Right forelimb (tissue), 1 donor: ENCODE measurements at places on chromosomes 11 and 22.
A peak's percentile ranks its signal among the peaks of the same experiment; 100 is the strongest.

DNA sequence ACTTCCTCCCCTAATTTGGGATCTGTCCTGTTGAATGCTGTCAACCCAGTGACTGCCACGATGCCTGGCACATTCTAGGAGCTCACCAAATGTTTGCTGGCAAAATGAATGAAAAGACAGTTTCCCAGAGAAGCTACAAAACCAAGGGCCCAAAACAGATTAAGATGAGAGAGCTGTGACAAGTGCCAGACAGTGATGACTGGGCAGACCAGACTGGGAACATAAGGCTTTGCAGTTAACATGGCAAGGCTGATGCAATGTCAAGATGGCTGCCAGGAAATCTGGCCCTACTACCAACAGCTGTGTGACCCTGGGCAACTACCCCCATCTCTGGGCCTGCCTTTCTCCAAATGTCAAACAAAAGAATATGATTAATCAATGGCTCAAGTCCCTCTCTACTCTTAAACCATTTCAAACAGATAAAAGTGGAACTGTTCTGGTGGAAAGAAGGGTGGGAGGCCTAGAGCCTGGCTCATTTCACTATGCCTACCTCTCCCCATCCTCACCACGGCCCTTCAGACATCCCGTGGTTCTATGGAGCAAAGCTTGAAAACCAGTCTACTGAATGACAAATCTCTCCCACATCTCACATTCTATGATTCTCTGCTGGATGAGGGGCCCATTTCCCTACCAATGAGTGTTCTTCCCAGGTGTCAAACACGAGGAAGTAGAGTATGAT, 12.8 kb downstream of the AP1B1 start:
- no peak for DNase-seq

DNA sequence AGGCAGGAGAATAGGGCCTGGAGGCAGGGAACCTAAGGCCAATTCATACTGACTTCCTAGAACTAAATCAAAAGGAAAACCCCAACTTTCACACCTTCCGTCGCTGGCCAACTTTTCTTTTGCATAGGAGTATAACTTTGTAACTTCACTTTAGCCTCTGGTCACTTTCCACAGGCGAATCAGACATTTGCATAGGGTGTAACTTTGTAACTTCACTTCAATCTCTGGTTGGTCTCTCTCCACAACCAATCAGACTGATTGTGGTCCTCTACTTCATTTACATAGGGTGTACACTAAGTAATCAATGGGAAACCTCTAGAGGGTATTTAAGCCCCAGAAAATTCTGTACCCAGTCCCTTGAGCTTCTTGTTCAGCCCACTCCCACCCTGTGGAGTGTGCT, 11.5 kb upstream of the TMPRSS4 start:
- no peak for DNase-seq

DNA sequence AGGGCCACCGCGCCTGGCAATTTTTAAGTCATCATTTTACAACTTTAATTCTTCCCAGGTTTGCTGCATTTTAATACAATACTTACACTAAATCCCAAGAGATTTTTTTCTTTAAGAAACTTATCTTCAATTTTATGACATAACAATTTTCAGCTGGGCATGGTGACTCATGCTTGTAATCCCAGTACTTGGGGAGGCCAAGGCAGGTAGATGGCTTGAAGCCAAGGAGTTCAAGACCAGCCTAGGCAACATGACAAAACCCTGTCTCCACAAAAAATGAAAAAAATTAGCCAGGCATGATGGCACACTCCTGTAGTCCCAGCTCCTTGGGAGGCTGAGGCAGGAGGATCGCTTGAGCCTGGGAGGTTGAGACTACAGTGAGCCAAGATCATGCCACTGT, 38.8 kb downstream of the CLDN25 start:
- DNase-seq = no peak

DNA sequence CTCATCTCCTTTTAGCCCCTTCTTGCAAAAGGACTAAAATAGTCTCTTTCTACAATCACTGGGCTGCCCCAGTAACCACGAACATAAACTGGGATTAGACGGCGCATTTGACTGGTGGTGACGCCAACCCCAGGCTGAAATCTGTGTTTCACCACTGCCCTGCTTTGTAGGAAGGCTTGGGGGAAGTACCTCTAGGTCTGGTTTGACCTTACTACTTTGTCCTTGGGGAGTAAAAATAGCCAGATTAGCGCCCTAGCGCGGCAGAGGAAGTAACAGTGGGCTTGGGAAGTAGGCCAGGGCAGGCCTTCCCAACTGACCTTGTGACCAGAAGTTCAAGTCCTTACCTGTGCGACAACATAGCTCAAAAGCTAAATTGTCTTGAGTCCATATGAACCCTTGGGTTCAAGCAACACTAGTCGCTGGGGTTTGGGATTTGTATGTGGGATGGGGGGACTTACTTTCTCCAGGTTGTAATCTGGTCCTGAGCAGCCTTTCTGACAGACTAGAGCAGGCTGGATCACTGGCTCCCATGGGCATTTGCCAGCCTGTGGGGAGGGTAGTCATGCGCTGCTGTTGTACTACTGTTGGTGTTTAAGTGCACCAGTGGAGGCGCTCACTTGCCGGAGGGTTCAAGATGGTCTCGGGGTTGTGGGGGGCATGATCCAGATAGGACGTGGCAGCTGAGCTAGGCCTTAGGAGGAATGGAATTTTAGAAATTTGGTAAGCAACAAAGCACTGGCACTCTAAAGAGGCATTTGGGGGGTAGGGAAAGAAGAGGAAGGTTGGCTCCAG, 953 bp upstream of the PACS1 start:
- DNase-seq = no peak

GRCh38 chr11:26851696-26852095, 129.8 kb upstream of the SLC5A12 start:
- DNase-seq = no peak

DNA sequence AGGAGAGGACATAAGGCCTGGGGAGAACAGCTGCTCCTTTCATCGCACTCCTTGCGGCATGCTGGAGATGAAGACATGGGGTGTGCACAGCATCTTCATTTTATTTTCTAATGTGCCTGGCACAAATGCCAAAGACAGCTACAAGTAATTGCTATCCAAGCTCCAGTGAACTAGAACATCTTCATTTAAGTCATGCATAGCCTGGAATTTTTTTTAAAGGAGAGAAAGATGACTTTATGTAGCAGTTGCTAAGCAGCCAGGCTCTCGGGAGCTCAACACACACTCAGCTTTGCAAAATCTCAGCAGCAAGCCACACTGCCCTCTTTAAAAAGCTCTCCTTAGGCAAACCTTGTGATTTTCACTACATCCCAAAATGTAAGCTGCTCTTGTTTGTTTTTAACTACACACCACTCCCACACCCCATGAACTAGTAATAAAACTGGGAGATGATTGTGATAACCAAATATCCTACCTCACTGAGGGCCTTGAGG, 164.5 kb upstream of the POU2AF2 start:
- no peak for DNase-seq

- no peak for DNase-seq
Observed at GRCh38 chr22:41504397-41504796, 35.5 kb downstream of the ACO2 start.

GRCh38 chr11:2378527-2379210, 1.6 kb downstream of the CD81 start:
- DNase-seq = no peak

- DNase-seq = no peak
Observed at GRCh38 chr11:88414981-88415413, 77.5 kb upstream of the CTSC start.

DNA sequence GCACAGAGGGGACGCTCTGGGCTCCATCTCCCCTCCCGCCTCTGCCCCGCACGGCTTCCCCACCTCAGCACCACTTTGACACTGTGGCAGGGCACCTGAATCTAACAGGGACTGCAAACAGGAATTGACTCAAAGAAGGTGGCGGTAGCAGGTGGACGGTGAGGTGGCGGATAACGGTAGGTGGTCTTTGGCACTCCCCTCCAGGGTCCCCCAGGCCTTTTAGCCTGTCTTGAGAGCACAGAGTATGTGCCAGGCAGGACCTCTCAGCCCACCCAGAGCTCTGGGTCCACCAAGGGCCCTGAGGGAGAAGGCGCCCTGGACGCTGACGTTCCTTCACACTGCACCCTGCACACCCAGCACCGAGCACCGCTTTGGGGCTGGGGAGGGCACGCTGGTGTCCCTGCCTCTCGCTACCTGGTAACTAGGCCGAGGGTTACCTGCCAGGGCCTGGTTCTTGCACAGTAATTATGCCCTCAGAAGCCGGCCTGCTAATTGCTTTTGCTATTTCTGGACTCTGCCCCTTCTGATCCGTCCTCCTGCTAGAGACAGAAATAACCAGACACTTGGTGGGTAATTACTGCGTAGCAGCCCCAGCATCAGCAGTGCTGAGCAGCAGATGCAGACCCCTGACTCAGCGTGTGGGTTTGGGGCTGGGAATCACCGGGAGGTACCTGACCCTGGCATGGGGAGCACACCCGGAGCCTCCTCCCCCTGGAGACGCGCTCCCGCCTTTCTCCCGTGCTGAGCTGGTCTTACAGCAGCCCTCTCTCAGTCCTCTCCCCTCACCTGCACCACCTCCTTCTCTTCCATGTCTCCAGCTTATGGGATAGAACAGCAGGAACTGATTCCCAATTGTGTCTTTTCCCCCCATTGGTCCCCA, 103.3 kb upstream of the B3GAT1 start:
- DNase-seq = peak; percentile 11

DNA sequence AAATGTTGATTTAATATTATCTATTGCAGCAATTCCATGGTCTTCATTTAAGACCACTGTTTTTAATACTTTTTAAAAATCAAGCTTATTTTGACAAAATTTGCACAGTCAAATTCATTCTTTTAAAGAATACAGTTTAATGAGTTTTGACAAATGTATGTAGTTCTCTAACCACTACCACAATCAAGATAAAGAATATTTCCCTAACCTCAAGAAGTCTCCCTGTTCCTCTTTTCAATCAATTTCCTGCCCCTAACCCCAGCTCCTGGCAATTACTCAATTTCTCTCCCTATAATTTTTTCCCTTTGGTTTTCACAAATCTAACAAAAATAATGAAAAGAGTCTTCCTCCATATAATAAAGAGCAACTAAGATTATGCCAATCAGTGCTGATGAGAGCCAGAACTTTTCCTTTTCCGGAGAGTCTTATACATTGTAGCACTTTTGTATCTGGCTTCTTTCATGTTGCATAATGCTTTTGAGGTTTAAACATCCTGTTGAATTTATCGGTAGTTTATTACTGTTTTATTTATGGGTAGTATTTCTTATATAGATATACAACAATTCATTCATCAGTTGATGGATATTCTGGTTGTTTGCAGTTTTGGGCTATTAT, 231.7 kb downstream of the AASDHPPT start:
- DNase-seq = no peak

DNA sequence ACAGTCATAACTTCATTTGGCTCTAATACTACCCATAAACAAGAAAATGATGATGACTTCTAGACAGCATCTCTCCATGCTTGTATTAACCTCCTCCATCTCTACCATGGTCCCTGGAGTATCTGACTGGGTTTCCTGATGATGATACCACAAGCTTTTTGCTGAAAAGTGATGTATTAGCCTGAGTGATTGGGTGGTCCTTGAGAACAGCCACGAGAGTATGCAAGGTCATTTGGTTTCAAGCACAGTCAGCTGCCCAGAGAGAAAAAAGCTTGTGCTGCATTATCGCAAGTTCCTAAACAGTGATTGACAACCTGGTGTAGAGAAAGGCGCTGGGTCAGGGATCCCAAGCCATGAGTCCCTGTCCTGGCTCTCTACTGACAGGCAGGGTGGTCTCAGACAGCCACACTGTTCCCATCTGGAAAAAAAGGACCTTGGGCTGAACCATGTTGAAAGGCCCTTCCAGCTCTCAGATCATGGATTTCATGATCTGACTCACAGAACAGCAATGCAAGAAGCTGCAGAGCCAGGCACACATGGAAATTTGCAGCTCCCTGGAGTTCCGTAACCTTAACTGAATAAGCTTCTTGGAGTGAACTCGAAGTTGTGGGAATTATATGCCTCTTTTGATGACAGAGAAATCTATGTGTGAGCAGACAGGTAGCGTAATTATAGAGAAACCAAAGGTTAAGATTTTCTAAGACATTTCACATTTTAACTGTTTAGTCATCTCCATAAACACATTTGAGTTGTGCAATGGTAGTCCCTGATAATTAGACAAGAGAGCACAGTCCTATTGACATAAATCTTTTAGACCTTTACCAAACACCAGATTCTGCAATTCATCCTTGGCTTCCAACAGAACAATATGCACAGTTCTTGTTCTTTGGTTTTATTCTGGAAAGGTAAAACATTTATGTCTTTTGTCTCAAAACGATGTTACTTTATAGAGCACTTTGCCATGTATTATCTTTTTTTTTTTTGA, 54.1 kb upstream of the UBASH3B start:
- DNase-seq = peak; percentile 51

- DNase-seq = no peak
Observed at GRCh38 chr11:78717041-78717440, 142.4 kb upstream of the NARS2 start.

DNA sequence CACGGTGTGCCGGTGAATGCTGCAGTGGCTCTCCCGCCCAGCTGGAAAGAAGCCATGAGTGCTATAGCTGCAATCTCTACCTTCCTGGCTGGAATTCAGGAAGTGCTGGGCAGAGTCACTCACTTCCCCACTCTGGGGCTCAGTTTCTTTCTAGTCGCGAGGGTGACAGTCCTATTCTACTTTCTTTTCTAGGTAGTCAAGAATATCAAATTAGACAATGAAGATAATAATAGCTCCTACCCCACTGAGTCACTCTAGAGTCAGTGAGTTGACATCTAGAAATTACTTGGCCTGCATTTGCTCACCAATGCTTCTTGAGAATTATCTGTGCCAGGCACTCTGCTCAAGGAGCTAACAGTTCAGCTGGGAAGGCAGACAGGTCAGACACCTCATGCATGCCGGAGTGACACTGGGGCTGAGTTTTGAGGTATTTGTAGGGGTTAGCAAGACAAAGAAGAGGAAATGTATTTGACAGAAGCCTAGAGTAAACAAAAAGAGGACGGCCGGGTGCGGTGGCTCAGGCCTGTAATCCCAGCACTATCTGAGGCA, 3.2 kb downstream of the CENPM start:
- DNase-seq = no peak

- no peak for DNase-seq
Observed at GRCh38 chr11:11789735-11790369, 51.9 kb upstream of the USP47 start.

DNA sequence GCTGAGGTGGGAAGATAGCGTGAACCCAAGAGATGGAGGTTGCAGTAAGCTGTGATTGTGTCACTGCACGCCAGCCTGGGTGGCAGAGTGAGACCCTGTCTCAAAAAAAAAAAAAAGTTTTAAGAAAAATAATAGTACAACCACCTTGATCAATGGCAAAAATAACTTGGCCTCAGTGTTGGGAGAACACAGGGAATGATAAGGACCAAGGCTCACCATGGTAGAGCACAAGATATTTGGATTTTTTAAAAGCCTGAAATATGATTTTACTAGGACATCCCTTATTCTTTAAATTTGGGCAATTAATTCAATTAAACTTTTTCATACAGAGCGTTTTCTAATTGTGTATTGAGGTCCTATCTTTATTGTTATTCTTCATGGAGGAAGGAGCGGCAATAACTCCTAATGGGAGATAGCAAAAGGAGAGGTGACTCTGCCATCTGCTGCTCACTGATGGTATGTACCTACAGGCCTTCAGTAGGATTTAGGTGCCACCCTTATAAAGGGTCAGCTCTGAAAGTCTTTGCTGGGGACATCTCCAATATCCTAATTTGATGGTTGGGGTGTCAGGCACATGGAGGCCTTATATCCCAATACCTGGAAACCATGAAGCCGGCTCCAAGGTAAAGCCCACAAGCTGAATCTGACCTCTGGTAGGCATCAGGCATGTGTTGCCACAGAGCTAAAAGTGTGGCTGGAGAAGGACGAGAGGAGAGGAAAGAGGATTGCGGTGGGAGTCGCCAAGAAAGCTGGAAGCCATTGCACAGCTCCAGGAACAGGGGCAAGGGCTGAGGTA, 21.9 kb upstream of the POLD3 start:
- no peak for DNase-seq
